ENCODE measurements at places on chromosomes 12 and 14.

GRCh38 chr12:14563046-14563445 lies 4.6 kb downstream of the PLBD1 start:
- no peak for DNase-seq

DNA sequence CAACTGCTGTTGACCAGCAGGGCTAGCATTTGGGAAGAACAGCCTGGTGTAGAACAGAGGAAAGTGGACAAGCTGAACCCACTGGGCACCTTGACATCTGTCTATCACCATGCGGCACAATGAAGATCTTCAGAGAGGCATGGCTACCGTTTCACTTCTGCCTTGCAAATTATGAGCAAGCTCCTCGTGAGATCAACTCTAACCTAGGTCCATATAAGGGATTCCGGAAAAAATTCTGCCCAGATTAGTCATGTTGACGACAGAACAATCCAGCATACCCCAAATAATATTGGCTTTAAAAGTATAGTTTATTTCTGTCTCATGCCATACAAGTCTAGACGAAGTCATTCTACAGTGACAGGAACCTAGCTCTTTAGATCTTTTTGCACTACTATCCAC lies 91.6 kb upstream of the ATF7IP start:
- DNase-seq = peak; percentile 72

DNA sequence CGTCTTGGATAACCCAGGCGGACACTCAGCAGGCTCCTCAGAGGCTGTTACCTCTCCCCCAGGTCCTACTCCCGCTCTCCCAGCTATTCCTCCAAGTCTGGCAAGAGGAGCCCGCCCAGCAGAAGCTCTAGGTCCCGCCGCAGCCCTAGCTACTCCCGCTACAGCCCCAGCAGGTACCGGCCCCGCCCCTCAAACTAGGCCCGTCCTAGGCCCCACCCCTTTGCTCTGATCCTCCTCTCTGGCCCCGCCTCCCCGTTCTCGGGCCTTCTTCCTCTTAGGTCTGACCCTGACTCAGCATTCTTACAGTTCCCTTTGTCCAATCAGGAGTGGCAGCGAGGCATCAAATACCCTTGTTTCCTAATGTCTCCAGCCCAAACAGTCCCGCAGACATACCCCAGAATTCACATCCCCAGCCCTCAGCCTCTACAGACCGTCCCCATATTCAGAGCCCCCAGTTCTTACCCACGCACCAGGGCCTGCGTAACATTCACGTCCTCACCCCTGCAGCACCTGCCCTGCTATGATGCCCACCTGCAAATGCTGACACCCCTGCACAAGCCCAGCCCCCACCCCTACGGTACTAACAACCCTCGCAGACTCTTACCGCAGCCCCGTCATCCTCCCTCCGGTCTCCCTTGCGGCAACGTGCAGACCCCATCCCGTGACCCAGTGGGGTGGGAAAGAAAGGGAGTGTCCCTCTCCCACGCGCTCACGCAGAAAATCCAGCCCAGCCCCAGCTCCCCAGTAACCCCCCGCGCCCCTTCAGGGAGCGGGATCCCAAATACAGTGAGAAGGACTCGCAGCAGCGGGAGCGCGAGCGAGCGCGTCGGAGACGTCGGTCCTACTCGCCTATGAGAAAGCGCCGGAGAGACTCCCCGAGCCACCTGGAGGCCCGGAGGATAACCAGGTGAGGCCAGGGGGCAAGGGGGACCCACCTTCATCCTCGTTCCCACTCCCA lies 25.0 kb upstream of the HSPB8 start:
- peak; percentile 52 for DNase-seq

- no peak for DNase-seq
Measured at GRCh38 chr14:50577982-50578381, 18.0 kb downstream of the ATL1 start.

DNA sequence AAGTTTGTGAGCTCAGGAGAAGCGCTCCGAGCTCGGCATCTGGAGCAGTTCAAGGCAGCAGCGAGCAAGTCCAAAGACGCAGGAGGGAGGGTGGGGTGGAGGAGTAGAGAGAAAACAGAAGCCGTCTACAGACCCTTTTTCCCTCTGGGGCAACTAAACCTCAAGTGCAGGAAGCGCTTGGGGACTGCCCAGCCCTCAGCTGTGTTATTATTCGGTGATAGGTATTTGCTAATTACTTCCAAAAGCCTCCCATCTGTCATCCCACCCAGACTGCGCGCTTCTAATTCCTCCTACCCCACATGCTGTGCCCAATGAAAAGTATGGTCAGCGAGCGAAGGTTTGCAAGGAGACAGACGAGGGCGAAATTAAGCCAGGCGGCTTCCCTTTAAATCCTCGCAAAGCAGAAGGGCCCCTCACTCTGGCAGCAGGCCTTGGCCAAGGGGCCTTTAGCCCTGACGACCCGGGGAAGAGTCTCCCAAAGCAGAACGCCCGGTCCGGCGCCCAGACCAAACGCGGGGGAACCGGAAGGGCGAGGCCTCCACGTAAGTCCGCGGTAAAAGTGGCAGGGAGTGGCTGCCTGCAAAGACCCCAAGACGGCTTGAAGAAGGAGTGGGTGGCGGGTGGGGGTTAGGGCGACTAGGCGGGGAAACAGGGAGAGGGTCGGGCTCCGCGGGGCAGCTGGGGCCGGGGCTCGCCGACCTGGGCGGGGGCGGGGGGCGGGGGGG lies 507 bp upstream of the CD9 start:
- no peak for DNase-seq

- peak; percentile 47 for DNase-seq
Measured at GRCh38 chr12:26278266-26278665, 82.9 kb downstream of the SSPN start.

- DNase-seq = peak; percentile 20
Measured at GRCh38 chr12:38892087-38892786, 13.2 kb downstream of the CPNE8 start.

- DNase-seq = no peak
Measured at GRCh38 chr12:76636121-76636692, 76.6 kb upstream of the OSBPL8 start.

DNA sequence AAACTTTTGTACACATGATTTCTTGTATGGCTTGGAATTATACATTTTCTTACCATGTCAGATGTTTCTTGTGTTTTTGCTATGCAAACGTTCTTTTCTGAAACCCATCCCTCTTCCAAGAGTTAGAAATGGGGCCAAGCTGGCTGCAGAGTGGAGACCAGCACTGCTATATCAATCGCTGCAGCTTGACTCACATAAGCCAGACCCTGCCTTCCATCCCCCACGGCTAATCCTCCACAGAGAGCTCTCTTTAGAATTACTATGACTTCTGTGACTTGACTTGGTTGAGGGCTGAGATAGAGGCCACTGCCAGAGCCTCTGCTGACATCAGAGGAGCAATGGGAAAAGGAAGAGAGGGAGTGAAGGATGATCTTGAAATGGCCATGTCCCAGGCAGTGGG lies 147.9 kb downstream of the DACT1 start:
- no peak for DNase-seq

DNA sequence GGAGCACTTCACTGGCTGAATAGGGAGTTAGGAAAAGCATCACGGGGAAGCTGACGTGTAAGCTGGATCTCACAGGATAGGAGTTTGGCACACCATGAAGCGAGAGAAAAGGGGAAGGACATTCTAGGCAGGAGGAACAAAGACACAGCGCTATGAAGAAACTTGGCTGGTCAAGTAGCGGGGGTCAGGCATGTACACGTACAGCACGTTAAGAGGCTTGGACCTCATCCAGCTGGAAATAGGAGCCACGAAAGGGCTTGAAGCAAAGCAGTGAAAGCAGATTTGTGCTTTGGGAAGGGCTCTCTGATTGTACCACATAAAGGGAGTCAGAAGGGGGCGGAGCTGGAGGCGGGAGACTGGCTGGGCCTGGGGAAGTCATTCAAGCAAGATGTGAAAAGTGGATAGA lies 19.6 kb upstream of the GALNT8 start:
- DNase-seq = peak; percentile 4

- DNase-seq = peak; percentile 65
Measured at GRCh38 chr14:106141242-106142220, 615.1 kb downstream of the TMEM121 start.

Measured in suppressor macrophage (primary cell).